ENCODE measurements at places on chromosomes 5 and 9. TPM values are rescaled to one million over a fixed set of nuclear protein-coding genes. Genes with fewer than 3 reads are reported as not detected.

DNA sequence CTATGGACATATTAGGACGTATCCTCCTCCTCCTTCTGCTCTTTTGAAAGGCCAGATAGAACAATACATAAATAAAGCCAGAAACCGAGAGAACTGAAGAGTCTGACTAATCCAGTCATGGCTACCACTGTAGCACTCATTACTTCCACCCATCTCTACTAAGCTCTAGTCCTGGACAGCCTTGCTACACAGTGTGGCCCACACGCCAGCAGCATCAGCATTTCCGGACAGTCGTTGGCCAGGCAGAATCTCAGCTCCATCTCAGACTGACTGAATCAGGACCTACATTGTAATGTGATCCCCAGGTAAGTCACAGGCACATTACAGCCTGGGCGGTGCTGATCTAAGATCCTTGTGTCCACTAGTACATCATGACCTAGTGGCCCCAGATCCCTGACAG is 182.9 kb downstream of the DRD1 start:
- H3K4me1 ChIP-seq = no peaks in the 10 kb centered on the region
- H3K36me3 ChIP-seq = no peaks in the 10 kb centered on the region
- H3K27ac ChIP-seq = no peak overlapping the region
- H3K27me3 ChIP-seq = peaks cover 17% of the 10 kb centered on the region
- no peak overlapping the region for H3K4me3 ChIP-seq
- DNase-seq = no peak

GRCh38 chr9:37464006-37464405 is 1.2 kb downstream of the ZBTB5 start:
- H3K4me3 ChIP-seq = peak overlapping the region; percentile 97
- H3K4me1 ChIP-seq = peaks cover 32% of the 10 kb centered on the region
- no peak for DNase-seq
- peaks cover 16% of the 10 kb centered on the region for H3K36me3 ChIP-seq
- H3K27ac ChIP-seq = peak overlapping the region; percentile 96

- H3K4me1 ChIP-seq = peaks cover 60% of the 10 kb centered on the region
- H3K27me3 ChIP-seq = peaks cover 82% of the 10 kb centered on the region
- peak; percentile 43 for DNase-seq
Observed at GRCh38 chr9:1047591-1048230, 2.4 kb upstream of the DMRT2 start.

DNA sequence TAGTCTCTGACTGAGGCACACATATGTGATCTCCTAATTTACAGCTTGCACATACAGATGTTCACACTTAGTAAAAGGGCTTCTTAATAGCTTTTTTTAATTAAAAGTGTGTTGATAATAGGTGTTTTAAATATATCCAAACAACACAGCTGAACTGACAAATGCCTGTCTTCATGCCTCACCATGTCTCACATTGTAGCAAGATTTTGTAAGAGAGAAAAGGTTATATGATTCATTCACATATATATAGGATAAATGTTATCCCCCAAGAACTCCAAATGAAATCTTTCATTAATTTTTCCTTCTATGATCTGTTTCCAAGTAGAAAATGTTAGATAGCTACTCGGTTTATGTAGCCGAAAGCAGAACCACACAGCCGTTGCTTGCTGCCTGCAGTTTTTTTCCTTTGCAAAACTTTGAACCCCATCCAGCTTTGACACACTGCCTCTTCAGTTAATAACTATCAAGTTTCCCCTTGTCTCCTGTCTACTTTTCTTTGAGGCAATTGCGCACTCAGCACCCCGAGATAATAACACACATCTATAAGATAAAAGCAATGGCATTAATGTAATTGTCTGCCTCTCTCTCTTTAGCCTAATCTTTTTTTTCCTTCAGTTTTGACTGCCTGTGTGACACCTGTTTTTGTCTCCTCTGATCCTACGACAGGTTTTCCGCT is 299.2 kb downstream of the BNC2 start:
- H3K4me3 ChIP-seq = no peak overlapping the region
- H3K27me3 ChIP-seq = no peaks in the 10 kb centered on the region
- no peaks in the 10 kb centered on the region for H3K36me3 ChIP-seq

- peak overlapping the region; percentile 78 for H3K4me3 ChIP-seq
- DNase-seq = no peak
- peaks cover 87% of the 10 kb centered on the region for H3K4me1 ChIP-seq
- peaks cover 72% of the 10 kb centered on the region for H3K36me3 ChIP-seq
- peak overlapping the region; percentile 86 for H3K27ac ChIP-seq
Observed at GRCh38 chr5:134120386-134121138, 6.1 kb downstream of the TCF7 start.

- H3K27me3 ChIP-seq = no peaks in the 10 kb centered on the region
- H3K4me3 ChIP-seq = no peak overlapping the region
- peaks cover 6% of the 10 kb centered on the region for H3K36me3 ChIP-seq
- H3K27ac ChIP-seq = no peak overlapping the region
- peaks cover 63% of the 10 kb centered on the region for H3K4me1 ChIP-seq
Observed at GRCh38 chr9:124392254-124392870, 22.9 kb downstream of the PSMB7 start.

DNA sequence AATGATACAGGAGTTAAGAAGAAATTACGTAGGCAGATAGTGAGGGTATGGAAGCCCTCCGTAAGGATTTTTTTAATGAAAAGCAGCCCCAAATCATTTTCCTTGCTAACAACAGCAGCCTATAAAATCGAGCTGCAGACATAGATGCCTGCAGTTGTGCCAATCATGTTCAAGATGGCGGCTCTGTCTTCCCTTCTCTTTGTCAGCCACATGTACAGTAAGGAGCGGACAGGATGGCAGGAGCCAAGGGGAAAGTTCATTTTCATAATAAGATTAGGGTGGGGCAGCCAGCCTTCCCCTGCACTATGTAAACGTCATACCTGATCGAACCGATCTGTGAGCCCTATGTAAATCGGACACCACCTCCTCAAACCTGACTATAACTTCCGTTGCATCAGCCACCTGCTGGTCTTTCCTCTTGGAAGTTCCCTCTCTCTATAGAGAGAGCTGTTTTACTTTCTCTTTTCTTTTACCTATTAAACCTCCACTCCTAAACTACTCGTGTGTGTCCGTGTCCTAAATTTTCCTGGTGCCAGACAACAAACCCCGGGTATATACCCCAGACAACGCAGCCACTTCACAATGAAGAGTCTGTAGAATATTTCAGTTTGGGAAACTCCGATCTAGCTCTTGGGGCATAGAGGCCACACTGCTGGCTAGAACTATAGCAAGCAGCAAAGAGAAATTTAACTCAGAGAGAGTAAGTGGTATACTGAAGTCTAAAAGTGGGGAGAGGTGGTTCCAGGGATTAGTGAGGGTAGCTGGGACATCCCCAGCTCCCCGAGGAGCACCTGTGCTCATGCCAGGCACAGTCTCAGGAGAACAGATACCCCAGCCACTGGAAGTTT is 20.8 kb upstream of the SLC24A2 start:
- H3K4me3 ChIP-seq = no peak overlapping the region
- no peaks in the 10 kb centered on the region for H3K4me1 ChIP-seq
- peaks cover 12% of the 10 kb centered on the region for H3K27me3 ChIP-seq
- DNase-seq = no peak

DNA sequence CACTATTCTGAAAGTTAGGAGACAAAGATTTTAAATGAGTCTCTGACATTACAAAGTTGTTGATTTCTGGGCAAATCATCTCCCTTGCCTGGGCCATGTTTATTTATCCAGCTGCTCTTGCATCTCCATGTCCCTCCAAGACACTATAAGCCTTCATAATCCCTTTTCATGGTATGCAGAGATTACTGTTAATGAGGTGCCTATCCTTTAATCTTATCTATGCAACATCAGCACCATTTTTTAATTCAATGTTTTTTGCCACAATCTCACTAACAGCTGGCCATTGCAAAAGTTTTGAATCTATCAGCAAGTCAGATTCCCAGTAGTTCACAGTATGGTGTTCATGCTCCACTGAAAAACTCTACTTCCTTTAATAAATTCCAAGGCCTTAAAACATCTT is 108.5 kb upstream of the PTPRD start:
- H3K36me3 ChIP-seq = no peaks in the 10 kb centered on the region
- no peak overlapping the region for H3K4me3 ChIP-seq
- H3K27ac ChIP-seq = no peak overlapping the region
- H3K27me3 ChIP-seq = no peaks in the 10 kb centered on the region
- no peak for DNase-seq
- H3K4me1 ChIP-seq = no peaks in the 10 kb centered on the region

DNA sequence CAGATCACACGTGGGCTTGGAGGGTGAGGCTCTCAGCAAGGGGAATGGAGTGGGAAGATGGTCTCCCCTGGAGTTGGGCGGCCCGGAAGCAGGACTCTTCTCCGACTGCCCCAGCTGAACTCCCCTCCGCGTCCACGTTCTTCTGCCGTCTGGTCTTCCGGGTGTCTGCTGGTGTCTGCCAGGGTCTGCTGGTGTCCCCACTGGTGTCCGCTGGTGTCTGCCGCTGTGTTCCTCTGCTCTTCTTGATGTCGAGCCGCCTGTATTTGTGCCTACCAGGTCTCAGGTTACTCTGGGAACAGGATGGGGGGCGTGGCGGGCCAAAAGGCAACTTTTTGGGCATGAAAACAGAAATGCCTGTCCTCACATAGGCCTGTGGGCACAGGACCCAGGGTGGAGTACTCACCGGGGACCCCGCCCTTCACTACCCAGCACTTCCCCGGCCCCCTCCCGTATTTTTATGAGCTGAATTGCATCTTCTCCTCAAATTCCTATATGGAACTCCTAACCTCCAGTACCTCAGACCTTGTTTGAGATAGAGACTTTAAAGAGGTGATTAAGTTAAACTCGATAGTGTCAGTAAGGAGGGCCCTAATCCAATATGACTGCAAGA is 675.4 kb downstream of the SEMA5A start:
- no peaks in the 10 kb centered on the region for H3K4me1 ChIP-seq
- no peak for DNase-seq
- H3K27me3 ChIP-seq = no peaks in the 10 kb centered on the region

DNA sequence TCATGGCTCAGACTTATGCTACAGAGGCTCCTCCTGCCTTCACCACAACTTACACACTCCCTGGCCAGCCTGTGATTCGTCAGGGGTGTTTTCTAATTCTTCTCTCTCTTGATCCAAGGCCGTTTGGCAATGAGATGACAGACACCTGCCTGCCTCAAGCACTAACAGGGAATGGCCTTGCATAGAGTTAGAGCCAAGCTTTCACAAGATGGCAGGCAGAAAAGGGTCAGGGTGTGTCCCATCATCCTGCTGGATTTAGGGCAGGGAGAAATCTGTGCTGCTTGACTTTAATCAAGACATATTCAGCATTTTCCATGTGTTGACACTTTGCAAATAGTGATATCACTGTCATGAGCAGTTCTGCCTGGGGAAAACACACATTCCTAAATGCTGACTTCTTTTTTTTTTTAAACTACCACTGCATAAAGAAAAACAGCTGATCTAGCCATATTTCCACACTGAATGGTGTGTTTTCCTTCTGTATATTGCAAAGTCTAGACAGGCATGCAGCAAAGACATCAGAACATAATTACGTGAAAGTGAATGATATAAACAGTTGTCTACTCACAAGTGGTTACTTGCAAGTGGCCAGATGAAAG is 95.0 kb upstream of the SLC25A48 start:
- H3K36me3 ChIP-seq = no peaks in the 10 kb centered on the region
- no peak overlapping the region for H3K4me3 ChIP-seq
- H3K4me1 ChIP-seq = no peaks in the 10 kb centered on the region
- H3K27me3 ChIP-seq = peaks cover 9% of the 10 kb centered on the region

GRCh38 chr9:98477884-98478283 is 222.4 kb upstream of the TBC1D2 start:
- H3K4me3 ChIP-seq = no peak overlapping the region
- no peaks in the 10 kb centered on the region for H3K36me3 ChIP-seq
- peaks cover 3% of the 10 kb centered on the region for H3K27me3 ChIP-seq
- DNase-seq = no peak
- H3K4me1 ChIP-seq = no peaks in the 10 kb centered on the region
- no peak overlapping the region for H3K27ac ChIP-seq

DNA sequence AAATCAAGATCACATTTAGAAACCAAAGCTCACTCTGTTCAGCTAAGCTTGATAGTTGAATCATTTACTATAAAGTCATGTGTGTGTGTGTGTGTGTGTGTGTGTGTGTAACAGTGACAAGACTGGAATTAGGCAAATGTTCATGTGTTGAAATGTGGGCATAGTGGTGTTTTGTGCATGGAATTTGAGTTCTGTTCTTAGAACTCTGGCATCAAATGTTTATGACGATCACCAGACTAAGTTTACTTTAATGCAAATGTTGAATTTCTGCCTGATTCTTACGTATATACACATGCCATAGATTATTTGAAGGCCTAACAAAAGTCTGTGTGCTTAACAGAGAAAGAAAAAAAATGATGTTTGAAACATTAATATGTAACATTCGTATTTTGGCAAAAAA is 72.8 kb upstream of the COL5A1 start:
- peaks cover 2% of the 10 kb centered on the region for H3K36me3 ChIP-seq
- no peaks in the 10 kb centered on the region for H3K27me3 ChIP-seq
- H3K4me3 ChIP-seq = no peak overlapping the region
- no peak for DNase-seq
- no peak overlapping the region for H3K27ac ChIP-seq

- H3K27me3 ChIP-seq = no peaks in the 10 kb centered on the region
- no peak overlapping the region for H3K4me3 ChIP-seq
- H3K36me3 ChIP-seq = peaks cover 26% of the 10 kb centered on the region
Observed at GRCh38 chr5:154312576-154312975, 122.0 kb downstream of the GALNT10 start.

GRCh38 chr5:151181818-151182523 is 24.4 kb upstream of the ANXA6 start:
- H3K27ac ChIP-seq = peak overlapping the region; percentile 66
- H3K27me3 ChIP-seq = no peaks in the 10 kb centered on the region
- peaks cover 9% of the 10 kb centered on the region for H3K36me3 ChIP-seq
- no peak overlapping the region for H3K4me3 ChIP-seq
- H3K4me1 ChIP-seq = peaks cover 4% of the 10 kb centered on the region
- no peak for DNase-seq

DNA sequence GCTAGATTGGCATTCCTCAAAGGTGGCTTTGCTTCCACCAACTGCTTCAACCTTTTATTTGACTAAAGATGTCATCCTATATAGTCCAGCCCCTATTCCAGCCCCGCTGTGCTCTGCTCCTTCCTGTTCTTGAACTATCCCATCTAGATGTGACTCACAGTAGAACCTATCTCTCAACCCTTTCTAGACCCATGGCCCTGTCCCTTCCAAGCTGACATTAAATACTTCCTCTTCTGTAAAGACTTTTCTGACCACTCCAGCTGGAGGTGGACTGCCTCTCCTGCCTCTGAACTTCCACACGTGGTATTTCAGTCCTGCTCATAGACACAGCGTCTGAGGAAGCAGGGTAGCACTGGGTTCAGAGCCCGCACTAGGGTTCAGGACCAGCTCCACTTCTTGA is 32.4 kb downstream of the OSTF1 start:
- peaks cover 64% of the 10 kb centered on the region for H3K4me1 ChIP-seq
- no peak overlapping the region for H3K4me3 ChIP-seq
- H3K27ac ChIP-seq = peak overlapping the region; percentile 48

DNA sequence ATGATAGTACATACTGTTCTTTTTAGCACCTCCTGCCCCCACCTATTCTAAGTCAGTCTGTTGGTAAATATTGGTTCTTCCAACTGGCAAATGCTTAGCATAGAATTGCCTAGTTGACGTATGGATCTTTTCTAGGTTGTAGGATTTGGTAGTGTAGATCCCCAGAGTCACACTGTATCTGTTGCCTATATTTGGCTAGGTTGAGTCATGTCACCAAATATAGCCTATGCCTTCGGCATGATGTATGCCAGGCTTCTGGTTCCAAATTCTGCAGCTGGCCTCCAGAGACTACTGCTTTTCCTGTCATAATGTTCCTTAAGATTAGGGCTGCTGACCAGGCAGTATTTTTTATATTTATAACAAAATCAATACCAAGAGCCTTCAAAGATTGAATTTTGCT is 38.2 kb downstream of the CPEB4 start:
- H3K4me3 ChIP-seq = no peak overlapping the region
- peaks cover 19% of the 10 kb centered on the region for H3K4me1 ChIP-seq
- H3K36me3 ChIP-seq = no peaks in the 10 kb centered on the region

The DCAF12 gene
- total RNA-seq = 35.0 TPM

The TNC gene
- total RNA-seq = 0.11 TPM

The ANGPTL2 gene
- total RNA-seq = not detected

The PTTG1 gene
- 169 TPM for total RNA-seq

The IFNA17 gene
- total RNA-seq = not detected

The MCTP1 gene
- 0.32 TPM for total RNA-seq

Measured in activated CD4-positive, alpha-beta T cell treated with anti-CD3 and anti-CD28 coated beads for 36 hours (primary cell).